Stimulated activated CD4-positive, alpha-beta T cell treated with anti-CD3 and anti-CD28 coated beads, TNF-alpha, amount 100 ng/mL, for 1 hour (primary cell): ENCODE measurements at places on chromosomes 1 and 21.

- no peak for DNase-seq
These were observed 53.6 kb downstream of the ATP6V1G3 start for GRCh38 chr1:198486903-198487302.

GRCh38 chr1:34460193-34460592 lies 283.5 kb downstream of the C1orf94 start:
- no peak for DNase-seq

DNA sequence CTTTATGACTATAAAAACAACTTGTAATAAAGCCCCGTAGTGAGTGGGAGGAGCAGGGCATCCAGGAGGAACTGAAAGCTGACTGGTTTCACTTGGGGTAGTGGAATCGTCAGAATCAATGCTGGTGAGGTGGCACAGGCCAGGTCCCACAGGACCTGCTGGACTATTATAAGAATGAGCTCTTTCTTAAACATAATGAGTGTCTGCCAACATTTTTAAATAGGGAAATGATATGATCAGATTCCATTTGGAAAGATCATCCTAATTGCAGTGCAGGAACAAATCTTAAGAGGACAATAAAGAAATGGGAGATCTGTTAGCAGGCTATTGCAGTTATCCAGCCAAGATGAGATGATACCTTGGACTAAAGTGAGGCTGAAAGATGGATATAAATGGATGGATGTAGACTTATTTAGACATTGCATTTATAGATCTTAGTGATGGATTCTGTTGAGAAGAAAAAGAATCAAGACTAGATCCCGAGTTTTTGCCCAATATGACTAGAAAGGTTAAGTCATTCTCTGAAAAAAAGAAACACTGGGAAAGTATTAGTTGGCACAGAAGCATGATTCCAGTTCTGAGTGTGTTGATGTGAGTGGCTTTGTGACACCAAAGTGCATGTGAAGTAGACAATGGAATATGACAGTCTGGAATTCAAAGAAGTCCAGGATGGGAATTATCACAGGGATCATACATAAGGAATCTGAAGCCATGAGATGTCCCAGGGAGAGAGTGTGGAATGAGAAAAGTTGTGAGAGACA lies 153.3 kb upstream of the SGIP1 start:
- no peak for DNase-seq

DNA sequence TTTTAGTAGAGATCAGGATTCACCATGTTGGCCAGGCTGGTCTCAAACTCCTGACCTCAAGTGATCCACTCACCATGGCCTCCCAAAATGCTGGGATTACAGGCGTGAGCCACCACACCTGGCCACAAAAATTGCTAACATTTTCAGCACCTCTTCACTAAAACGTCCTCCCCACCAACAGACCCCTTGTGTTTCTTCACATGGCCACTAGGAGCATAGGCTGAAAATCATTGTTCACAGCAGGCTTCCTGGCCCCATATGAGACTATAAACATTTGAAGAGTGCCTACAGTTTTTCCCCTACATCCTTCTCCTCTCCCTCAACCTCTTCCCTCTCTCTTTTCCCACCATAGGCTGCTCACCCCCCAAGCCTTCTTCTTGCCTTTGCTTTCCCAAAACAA lies 28.0 kb upstream of the SFPQ start:
- no peak for DNase-seq

DNA sequence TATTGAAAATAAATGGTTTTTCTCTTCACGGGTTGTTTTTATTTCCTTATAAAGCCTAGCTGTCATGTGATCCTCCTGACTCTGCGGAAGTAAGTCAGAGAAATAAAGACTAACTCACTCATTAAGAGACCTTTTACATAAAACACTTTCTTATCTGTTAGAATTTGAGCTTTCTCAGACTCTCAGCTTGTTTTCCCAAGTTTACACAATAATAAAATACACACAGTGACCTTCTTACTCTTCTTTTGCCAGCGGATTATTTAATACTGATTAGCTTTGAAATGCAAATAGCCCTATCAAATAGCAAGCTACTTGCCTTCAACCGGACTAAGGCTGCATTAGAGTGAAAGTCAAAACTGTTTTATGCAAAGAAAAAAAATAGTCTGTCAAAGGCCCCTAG lies 45.5 kb upstream of the CXADR start:
- DNase-seq: no peak

- no peak for DNase-seq
These were observed 67.9 kb upstream of the ARID1A start for GRCh38 chr1:26627954-26628353.
